ENCODE measurements at places on chromosomes 2 and 18.

DNA sequence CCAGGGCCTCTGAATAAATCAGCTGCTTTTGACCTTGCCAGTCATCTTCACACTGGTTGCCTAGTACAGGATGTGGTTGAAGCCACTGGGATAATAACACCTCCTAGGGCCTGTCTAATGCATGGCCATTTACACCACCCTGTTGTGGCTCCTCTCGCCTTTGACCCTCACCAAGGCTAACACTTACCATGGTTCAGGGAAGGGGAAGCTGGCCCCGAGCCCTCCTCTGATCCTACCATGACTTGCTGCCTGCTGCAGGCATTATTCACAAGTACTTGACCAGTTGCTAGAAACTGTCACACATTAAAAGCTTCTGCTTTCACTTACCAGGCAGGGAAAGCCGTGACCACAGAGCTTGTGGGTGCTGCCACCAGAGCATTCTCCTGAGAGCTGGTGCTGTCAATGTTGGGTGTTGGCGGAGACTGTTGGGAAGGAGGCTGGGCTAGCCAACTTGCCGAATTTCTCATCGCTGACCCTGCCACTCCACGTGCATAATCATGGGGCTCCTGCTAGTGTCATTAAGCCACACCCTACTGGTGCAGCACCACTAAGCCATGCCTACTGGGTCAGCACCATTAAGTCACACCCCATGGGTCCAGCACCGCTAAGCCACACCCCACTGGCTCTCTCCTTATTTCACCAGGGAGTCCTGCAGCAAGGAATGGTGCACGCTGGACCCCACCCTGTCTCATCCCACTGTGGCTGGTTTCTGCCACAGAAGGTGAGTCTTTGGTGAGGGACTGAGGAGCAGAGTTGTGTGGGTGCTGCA lies 47.0 kb upstream of the TTC39C start:
- DNase-seq = no peak

DNA sequence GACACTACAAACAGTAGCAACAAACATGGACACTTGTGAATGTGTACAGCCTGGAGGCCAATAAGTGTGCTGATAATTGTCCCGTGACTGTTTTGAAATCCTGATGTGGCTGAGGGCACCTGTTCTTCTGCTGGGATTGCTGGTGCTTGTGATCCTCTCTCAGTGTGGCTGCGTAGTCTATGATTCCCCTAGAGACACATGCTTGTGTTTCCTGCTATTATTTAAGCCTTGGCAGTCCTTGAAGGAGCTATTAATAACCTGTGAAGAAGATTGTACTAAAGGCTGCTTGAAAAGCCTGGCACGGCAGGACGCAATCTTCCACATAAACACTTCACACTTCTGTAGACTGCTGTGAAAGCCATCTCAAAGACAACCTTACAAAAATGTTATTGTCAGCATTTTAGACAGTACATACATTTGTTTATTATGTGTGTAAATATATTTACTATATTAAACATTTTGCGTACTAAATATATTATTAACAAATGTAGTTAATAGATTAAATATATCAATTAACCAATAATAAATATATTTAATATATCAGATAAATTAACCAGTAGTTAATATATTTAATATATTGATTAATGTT lies 71.4 kb downstream of the GALR1 start:
- no peak for DNase-seq

GRCh38 chr18:25137197-25137472 lies 214.8 kb downstream of the ZNF521 start:
- no peak for DNase-seq

GRCh38 chr2:23926290-23926749 lies 603 bp downstream of the ATAD2B start:
- DNase-seq = peak; percentile 90

DNA sequence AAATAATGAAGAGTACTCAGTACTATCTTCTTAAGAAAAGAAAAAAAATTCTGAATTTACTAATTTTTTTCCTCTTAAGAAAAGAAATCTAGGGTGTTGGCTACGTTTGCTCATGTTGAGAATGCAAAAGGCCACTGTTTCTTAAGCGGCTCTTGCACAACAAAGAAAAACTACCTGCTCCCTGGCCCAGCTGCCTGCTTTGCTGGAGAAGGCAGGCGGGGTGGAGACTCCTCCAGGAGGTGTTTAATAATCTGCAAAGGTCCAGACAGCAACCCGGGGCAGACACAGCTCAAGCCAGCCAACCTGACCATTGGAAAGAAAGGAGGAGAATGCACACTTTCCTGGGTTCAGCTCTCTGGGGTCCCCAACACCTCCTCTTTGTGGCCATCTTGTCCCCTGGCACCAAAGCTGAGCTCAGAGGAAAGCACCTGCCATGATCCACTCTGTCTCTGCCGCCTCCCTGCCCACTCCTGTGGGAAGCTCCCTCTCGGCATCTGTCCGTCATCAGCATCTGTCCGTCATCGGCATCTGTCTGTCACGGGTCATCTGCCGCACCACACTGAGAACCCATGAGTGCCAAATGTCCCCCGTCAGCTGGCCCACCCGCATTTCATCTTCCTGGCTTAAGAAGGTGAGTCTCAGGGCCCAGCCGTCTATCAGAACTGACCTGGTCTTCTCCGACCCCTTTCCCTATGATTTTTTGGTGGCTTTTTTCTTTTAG lies 11.9 kb downstream of the ZNF516 start:
- peak; percentile 60 for DNase-seq

All from mesenteric fat pad (tissue), 1 donor.